Activated naive CD8-positive, alpha-beta T cell treated with anti-CD3 and anti-CD28 coated beads for 36 hours (primary cell): ENCODE measurements at places on chromosomes 4 and X. TPM values are rescaled to one million over a fixed set of nuclear protein-coding genes. Genes with fewer than 3 reads are reported as not detected.

DNA sequence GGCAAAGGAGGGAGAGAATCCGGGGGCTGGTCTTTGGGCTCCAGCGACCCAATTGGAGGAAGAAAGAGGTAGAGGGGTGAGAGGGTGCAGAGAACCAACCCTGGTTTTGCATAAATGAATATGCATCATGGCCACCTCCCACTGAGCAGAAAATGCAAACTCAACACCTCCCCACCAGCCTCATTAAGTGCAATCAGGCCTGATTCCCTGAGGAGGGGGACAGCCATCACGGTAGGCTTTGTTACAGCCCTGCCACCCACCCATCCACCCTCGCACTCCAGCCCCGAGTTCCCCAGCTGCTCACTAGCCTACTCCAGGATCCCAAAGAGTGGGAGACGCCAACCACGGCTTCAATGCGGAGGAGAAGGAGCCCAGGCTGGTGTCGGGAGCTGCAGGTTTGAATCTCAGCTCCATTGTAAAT is 48.3 kb upstream of the MAN2B2 start:
- no peak for DNase-seq

DNA sequence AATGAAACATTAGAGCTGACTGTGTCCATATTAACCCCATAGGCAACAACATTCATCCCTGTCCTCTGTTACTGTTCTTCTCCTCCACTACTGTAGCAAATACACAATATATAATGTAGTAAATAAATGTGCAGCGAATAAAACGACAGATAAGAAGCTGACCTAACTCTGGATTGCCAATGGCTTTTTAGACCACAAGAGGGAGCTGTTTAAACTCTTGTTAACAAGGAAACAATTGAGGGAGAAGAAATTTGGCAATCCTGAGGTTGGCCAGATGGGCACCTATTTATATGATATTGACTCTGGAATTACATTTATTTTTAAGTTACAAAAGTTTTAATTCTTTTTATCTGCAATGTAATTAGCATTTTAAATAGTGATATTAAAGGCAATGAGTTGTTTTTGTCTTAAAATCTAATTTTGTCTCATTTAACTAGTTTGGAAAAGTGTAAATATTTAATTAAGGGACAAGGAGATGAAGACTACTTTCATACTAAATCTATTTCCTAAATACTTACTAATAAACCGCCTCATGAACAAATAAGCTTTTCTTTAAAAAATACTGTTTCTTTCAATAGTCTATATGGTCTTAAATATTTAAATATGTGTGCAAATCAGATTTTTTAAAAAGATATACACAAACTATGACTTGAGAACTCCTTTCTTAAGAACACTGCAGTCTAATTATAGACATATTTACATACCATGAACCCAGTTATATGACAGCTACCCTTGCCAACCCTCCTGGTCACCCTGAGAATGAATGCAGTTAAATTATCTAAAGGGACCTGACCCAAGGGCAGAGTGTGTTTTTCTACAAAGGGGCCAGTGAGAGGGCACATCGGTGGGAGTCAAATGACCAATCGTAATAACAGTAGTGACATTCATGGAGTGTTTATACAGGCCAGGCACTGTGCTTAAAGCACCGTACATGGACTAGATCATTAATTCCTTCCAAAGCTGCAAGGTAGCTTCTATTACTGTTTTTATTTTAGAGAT is 52.9 kb upstream of the HPF1 start:
- DNase-seq = no peak

DNA sequence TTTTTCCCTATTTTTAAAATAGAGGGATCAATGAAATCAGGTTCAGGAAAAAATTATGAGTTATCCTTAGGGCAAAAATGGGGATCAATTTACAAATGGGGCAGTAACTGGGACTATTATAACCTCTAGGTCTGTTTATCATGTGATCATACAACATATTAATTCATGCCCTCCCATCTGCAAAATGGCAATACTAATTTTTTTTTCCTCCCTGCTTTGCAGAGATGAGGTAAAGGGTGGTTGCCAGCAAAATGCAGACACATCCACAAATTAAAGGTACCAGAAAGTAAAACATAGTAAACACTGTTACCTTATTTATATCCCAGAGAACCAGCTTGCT is 467 bp downstream of the HSD17B11 start:
- no peak for DNase-seq

GRCh38 chr4:174036111-174036510 is 247.4 kb downstream of the FBXO8 start:
- no peak for DNase-seq

DNA sequence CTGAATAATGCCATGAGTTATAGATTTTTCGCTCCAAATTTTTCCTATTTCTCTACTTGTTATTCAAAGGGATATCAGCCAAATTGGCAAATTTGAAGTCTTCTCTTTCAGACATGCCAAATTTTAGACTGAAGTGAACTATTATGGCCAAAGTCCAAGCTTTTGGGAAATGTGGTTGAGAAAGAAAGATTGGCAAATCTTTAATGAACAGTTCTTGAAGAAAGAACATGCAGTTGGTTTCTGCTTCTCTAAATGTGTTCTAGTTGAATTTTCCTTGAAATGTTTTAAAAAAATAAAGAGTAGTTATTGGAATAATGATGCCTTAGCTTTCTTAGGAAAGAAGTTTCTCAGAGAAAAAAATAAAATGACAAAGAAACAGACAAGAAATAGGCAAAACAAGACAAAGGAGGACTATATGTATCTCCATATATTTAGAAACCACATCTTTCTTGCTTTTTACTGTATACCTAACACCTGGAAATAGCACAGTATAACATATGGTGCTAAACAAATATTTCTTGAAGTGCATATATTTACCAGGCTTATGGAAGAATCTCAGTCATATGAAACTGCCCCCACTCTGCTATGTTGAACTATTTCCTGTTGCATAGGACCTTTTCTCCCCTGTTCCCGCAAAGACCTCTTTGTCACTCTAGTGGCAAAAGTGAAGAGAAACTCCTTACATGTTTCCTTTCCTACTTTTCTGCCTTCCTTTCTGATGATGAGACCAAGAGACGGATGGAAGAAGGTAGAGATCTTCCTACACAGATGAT is 250.0 kb downstream of the ARHGAP24 start:
- DNase-seq = no peak

DNA sequence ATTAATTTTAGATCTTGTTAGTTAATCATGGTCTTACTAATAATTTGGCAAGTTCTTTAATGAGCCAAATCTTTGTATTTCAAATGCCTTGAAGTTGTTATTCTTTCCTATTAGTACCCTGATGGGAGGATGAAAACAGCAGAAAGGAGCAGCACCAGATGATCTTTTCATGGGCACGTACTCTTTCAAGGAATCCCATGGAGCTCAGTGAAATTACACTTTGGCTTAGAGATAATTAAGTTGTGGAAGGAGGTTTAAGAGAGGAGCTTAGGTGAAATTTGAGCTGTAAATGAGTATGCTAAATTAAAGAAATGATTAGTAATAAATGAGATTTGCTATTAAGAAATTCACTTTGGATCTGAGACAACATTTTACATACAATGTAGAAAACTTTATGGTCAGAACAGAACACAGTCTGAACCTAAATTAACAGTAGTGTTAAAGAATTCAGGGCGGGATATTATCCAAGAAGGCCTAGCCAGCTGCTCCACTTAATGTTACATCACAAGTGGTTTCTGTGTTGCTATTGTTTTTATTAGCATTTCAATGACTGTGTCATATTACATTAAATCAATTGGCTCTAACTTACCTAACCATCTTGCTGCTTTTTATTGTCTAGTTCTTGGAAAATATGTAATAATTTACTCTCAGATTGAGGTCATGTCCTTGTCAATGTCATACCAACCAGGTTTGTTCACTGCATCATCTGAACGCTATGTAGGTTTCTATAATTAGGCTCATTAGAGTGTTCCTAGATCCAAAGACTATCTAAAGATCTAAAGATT is 3.9 kb downstream of the MTHFD2L start:
- no peak for DNase-seq

DNA sequence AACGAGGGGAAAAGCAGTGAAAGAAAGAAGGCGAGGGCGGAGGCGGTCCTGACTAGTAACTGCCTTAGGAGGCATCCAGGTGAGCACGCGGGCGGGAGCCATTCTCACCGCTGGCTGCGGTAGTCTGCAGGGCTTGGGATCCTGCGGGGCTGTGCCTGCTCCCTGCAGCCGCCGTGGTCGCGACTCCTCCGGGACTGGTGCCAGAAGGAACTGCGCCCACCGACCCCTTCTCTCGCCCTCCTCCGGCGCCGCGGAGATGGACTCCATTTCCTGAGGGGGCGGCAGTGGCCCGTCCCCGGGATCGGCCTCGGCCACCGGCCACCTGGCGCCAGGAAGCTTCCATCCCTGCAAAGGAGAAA is 543 bp downstream of the NFXL1 start:
- DNase-seq = peak; percentile 34

DNA sequence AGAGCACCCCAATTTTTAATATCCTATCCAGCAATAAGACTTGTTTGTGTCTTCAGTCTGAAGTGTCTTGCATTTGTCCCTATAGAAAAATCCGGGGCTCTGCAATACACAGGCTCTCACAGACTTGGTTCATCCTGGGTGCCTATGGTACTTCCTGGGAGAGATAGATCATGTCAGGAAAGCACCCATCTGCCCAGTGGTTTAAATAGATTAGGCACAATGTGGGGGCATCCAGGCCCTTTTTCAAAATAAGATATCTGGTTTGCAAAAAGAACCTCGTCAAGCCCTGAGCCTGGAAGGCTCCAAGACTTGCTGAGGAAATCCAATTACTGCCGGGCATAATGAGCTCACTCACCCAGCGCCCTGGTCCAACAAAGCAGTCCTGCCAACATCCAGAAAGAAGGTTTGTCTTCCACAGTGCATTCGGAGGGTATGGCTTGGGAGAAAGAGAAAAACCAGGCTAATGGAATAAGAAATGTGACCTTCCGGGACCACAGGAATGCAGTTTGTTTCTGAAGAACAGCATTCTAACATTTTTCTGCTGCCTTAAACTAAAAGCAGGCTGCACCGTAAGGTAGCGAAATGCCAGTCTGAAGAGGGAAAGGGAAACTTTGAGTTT is 11.6 kb downstream of the JAKMIP1 start:
- no peak for DNase-seq

DNA sequence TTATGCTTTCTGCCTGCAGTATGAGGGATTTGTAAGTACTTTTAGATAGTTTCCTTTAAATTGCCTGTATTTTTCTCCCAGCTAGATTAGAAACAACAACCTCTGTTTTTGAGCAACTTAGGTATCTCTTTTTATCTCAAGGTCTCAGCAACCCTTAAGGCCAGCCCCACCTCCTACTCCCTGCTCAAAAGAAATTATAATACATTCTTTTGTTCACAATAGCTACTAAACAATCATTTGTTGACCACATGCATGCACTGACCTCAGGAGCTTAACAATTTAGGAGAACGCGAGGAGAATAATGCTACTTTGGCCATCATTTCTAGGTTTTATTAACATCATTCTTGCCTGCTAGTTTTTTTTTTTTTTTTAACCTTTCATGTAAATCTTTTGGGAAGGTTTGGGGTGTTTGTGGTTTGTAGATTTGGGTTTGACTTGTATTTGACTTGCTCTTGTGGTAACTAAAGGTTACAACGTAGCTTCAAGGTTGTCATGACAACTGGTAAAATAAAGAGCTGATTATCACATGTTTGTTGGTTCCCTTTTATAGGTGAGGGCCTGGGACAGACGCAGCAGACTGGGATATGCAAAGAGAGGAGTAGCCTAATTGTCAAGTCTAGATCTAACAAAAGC is 145.4 kb upstream of the PLAC1 start:
- DNase-seq = no peak

- no peak for DNase-seq
These were observed 742.3 kb upstream of the POU3F4 start for GRCh38 chrX:82765811-82766210.

- no peak for DNase-seq
These were observed 127.2 kb downstream of the ARHGEF9 start for GRCh38 chrX:63657821-63658220.

GRCh38 chr4:26753617-26754016 is 107.0 kb upstream of the STIM2 start:
- no peak for DNase-seq

GRCh38 chr4:139798456-139798855 is 132.8 kb downstream of the MGST2 start:
- DNase-seq = no peak

DNA sequence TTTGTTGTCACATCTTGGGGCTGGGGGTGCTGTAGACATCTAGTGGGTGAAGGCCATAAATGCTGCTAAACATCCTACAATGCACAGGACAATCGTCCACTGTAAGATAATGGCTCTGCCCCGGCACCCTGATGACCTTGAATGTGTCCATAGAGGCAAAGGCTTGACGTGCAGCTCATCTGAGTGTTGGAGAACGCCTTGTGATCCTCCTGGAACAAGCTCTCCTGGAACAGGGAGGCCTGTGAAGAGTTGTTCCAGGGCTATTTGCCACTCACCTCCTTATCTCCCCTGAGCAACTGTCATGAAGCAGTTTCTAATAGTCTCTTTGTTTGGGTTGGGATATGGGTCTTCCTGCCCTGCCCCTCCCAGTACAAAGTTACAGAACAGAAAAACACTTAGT is 15.2 kb upstream of the PCYT1B start:
- DNase-seq = no peak

DNA sequence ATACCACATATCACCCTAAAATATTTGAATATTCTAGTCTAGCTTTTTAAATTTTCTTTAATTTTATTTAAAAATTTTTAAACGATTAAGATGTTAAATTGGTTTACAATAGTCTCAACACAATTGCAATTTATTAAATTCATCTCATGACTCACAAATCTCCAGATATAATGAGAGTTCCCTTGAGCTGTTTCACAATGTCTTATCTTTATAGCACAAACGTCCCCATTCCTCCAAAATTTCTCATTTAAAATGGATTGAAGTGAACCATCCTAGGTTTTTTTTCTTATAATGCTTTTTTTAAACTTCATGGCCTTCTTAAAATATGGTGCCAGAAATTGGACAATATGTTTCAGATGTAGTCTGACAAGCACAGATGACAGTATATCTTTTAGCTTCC is 204.4 kb downstream of the GABRB1 start:
- DNase-seq = no peak

GRCh38 chr4:89298155-89298554 is 9.4 kb downstream of the GPRIN3 start:
- DNase-seq = no peak

CT55 gene
- total RNA-seq = not detected

PDZD4 gene
- total RNA-seq = 0.38 TPM

GYPE gene
- 2.7 TPM for total RNA-seq

USP17L17 gene
- not detected for total RNA-seq

TCEAL5 gene
- total RNA-seq = not detected

SHROOM2 gene
- not detected for total RNA-seq

NEUROG2 gene
- total RNA-seq = not detected

LINC00632 gene
- total RNA-seq = 0.02 TPM
